Daoy (cell line): ENCODE measurements at places on chromosomes 5 and 9. TPM values are rescaled to one million over a fixed set of nuclear protein-coding genes. Genes with fewer than 3 reads are reported as not detected.

Gene PTCD2
- 15.9 and 20.3 TPM in 2 replicates for total RNA-seq

Gene PGGT1B
- total RNA-seq: 12.0 and 20.6 TPM in 2 replicates

Gene PCDHA4
- 1.0 and 3.0 TPM in 2 replicates for total RNA-seq

Gene EFNA5
- total RNA-seq: 4.1 and 5.8 TPM in 2 replicates

Gene CCDC192
- not detected in 2 replicates for total RNA-seq

Gene RFESD
- total RNA-seq: 2.3 and 6.8 TPM in 2 replicates

Gene TTC23L
- total RNA-seq: 0.29 TPM in 1 of 2 replicates, not detected in the other

Gene ZNF366
- total RNA-seq: not detected in 2 replicates

Gene DOCK2
- total RNA-seq: 9.3 and 13.3 TPM in 2 replicates

Gene SPATA31E1
- not detected in 2 replicates for total RNA-seq

Gene IL13
- total RNA-seq: not detected in 2 replicates

Gene CBY3
- total RNA-seq: not detected in 2 replicates

Gene FREM1
- total RNA-seq: not detected in 2 replicates

Gene C5orf58
- total RNA-seq: not detected in 2 replicates

Gene CDC25C
- total RNA-seq: 57.4 and 60.2 TPM in 2 replicates

Gene MSX2
- total RNA-seq: 11.1 and 13.4 TPM in 2 replicates

Gene TRIM36
- 6.3 and 13.3 TPM in 2 replicates for total RNA-seq

Gene TMEM174
- not detected in 2 replicates for total RNA-seq
